ENCODE measurements at places on chromosomes 1 and 21. TPM values are rescaled to one million over a fixed set of nuclear protein-coding genes. Genes with fewer than 3 reads are reported as not detected.

The ASB17 gene
- total RNA-seq = not detected

The WNT3A gene
- not detected for total RNA-seq

The GCSAML gene
- 0.04 TPM for total RNA-seq

The PHF13 gene
- total RNA-seq = 8.8 TPM

The FAM3B gene
- total RNA-seq = 6.1 TPM

The PYCR2 gene
- 51.2 TPM for total RNA-seq

The PCP4L1 gene
- not detected for total RNA-seq

DNA sequence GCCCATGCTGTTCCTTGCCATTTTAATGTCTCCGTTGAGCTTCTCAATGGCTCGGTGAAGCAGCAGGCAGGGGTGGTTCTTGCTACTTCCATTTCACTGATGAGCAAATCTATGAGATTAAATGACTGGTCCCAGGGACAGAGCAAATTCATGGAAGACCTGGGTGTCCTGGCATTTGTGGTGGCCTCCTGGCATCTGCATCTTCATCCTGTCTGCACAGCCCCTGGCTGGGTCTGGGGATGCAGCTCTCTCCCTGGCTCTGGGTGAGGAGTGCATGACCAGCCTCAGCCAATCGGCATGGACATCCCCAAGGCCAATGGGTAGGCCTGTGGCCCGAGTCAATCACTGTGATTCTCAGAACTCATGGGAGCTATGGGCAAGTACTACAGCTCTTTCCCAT lies 261.7 kb downstream of the KCNJ6 start:
- DNase-seq = no peak

DNA sequence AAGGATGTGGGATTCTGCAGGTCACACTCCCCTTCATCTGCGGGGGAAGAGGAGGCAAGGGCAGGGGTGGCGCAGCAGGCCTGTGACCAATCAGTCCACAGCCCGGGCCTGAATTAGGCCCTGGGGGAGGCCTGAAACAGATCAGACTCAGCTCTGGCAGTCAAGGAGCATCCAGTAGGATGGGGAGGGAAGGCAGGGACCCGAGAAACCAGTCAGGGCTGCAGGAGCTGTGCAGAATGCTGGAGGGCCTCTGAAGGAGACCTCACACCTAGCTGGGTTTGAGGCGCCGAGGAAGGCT lies 12.7 kb downstream of the TNNT2 start:
- no peak for DNase-seq

- DNase-seq = no peak
Measured at GRCh38 chr1:8816264-8816663, 1.2 kb downstream of the RERE start.

DNA sequence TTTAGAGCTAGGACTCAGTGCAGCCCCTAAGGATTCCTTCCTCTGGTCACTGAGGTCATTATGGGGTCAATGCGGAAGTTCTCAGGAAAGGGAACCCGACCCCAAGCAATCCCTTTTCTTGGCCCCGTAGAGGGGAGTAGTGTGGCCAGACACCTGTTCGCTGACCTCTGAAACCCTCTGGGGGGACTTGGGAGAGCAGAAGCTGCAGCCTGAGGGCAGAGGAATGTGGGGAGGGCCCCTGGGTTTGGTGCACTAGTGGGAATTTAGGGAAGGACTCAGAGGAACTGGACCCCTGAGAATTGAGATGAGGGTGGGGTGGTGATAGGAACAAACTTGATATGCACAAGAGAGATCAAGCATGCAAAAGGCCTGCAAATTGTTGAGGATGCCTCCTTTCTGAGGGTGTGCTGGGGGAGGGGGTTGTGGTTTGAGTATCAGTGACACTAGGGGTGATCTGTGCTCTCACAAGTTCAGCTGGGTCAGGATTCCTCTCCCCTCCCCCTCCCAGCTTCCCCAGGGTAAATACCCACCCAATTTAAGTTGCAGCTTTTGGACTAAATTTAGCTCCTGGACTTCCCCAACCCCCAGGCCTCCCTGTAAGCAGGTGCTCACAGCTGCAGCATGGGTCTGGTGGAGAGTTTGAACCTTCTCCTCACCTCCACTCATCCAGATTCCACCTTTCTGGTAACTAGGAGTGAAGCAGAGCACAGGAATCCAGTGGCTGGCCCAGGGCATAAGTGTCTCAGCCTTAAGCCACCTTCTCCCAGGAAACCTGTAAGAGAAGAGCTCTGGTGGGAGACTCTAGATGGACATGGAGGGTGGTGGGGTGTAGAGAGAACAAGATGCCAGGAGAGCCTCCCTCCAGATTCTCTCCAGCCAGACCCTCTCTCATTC lies 13.5 kb downstream of the ADAMTSL4 start:
- DNase-seq = no peak

- DNase-seq = no peak
Measured at GRCh38 chr1:17447501-17447992, 8.1 kb upstream of the RCC2 start.

DNA sequence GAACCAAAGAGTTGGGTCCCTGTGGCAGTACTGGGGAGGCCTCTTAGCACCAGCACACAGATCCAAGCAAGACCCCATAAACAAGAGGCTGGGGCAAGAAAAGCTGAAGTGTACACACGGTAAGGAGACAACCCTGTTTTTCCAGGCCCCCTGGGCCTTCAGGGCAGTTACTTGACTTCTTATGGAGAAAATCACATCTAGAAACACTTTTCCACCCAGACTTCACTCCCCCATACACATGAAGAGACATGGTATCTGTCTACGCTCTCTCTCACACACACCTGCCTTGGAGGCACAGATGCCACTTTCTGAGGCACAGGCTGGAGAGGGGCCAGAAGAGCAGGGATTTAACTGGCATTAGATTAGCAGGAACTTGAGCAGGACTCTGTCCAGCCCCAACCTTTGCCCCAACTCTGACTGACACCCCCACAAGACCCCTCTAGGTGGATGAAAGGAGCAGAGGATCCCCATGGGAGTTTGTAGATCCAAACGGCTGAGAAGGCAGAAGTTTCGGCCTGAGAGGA lies 2.2 kb downstream of the CERS2 start:
- DNase-seq = no peak

GRCh38 chr1:43887748-43888147 lies 45.9 kb upstream of the ARTN start:
- no peak for DNase-seq

DNA sequence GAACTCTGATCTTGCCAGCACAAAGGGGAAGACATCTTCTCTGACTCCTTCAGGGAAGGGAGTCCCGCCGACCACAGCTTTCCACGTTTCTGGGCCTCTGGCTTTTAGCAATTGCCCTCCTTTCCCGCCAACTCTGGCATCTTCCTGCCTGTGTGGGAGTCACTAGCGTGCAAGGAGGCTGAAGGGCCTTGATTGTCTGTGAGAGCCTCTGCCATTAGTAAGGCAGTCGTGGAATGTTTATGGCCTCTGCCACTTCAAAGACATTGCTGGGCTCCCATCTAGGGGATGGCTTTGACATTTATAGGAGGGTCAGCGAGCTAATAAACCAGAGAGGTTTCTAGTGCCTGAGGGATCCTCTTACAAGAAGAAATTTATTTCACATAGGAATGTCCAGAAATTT lies 14.3 kb upstream of the PROK1 start:
- DNase-seq = peak; percentile 9

GRCh38 chr1:156245451-156246232 lies 2.2 kb downstream of the PAQR6 start:
- DNase-seq = no peak

DNA sequence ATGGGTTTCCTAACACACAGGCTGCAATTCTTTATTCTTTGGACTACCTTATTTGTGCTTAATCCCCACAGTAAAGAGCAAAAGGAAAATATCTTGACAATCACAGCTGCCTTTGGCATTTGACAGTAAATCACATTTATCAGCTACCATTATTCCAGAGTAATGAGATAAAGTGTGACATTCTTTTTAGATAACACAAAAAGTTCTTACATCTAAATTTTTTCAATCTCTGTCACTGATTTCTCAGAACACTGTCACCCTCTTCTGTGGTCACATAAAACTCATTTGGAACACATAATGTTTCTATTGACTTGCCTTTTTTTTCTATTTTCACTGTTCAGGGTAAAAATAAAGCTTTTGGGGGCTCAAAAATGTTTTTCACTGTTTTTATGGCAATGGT lies 484.6 kb downstream of the LTN1 start:
- no peak for DNase-seq

- DNase-seq = no peak
Measured at GRCh38 chr1:183032122-183032921, 9.1 kb downstream of the LAMC1 start.

GRCh38 chr1:58402444-58402843 lies 144.1 kb downstream of the OMA1 start:
- no peak for DNase-seq

DNA sequence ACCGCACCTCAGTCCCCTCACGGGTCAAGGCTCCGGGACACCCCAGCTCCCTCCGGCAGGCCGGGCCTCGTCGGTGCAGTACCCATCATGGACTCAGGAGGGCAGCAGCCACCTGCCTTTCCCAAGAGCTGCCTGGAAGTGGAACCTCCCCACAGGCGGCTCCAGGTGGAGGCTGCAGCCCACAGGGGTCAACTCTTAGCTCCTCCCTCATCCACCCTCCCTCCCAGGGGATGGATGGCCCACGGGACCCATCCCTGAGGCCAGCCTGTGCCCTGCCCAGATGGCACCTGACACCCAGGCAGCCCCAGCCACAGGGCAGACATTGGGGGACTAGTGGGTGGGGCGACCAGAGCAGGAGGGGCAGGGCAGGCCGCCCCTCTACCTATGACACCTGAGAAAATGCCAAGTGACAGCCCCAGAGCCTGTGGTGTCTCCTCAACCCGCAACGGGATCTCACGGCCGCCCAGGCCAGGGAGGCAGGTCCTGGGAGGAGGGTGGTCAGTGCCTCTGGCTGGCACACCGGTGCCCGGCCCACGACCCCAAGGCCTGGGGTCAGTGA lies 1.2 kb upstream of the ARHGEF16 start:
- no peak for DNase-seq

DNA sequence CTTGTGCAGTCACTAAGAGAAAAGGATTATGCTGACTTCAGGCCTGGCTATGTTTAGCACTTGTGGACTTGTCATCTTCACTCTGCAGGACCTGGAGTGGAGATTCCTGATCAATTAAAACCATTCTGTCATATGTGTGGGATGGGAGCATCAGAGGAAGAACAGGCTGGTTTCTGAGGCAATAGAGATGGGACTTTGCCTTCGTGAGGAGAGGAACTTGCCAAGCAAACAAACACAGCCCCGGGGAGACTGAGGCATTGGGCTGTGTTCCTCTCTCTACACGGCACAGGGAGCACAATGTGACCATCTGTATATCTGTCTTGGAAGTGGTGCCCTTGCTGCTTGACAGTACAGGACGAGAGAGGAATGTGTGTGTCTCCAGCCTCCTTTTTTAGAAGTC lies 23.1 kb downstream of the VASH2 start:
- no peak for DNase-seq

DNA sequence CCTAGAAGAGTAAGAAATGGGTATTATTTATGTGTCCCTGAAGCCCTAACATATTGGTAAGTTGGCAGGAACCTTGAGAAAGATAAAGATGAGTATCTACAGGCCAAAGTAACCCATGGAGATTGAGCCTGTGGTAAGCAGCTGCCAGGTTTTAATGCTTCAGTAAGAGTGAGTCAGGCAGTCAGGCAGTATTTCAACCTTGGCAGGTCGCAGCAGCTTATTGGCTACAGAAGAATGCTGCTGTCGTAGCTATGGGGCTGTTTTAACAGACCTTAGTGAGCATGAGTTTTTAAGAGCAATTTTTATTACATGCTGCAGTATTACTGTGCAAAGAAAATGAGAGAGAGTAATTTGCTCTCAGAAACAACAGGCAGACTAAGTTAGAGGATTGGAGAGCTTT lies 10.3 kb upstream of the SLC30A10 start:
- peak; percentile 77 for DNase-seq

DNA sequence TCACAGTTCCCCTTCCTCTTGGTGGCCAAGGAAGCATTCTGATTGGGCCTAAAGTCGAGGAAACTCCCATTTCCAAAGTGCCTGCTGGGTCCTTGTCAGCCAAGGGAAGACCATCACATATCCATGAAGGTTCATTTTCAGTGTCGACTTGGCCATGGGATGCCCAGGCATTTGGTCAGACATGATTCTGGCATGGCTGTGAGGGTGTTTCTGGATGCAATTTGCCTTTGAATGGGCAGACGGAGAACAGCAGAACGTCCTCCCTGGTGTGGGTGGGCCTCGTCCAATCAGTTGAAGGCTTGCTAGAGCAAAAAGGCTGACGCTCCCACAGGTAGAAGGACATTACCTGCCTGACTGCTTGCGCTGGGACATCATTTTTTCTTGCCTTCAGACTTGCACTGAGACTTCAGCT lies 48.3 kb upstream of the LBR start:
- DNase-seq = no peak

All from kidney epithelial cell (primary cell).